ENCODE measurements at places on chromosomes 11 and 22. TPM values are rescaled to one million over a fixed set of nuclear protein-coding genes. Genes with fewer than 3 reads are reported as not detected.

Gene MFRP
- 0.16 TPM for total RNA-seq

Gene SHANK2
- 23.8 TPM for total RNA-seq

Gene KCNQ1
- total RNA-seq, result 14.1 TPM

Gene ASRGL1
- 8.1 TPM for total RNA-seq

Gene RHOD
- total RNA-seq, result 1.6 TPM

Gene PRG3
- total RNA-seq, result 5.1 TPM

Gene LGALS12
- 0.88 TPM for total RNA-seq

Gene SAA4
- total RNA-seq, result not detected

Data from spleen (tissue), 13 donors.